ENCODE measurements at places on chromosomes 11 and 22. TPM values are rescaled to one million over a fixed set of nuclear protein-coding genes. Genes with fewer than 3 reads are reported as not detected.

DNA sequence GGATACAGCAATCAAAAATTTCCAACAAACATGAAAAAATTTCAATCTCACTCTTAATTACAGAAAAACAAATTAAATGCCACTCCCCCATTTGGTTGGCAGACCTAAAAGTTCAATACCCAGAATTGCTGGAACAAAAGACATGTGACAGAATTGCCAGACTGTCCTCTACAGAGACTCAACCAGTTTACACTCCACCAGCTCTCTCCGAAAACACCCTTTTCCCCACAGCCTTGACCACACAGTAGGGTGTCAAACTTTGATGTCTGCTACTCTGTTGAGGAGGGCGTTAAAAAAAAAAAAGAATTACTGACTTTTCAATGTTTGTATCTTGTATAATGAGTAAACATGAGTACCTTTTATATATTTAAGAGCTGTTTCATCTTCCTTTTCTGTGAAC is 44.7 kb upstream of the YPEL1 start:
- no peak for DNase-seq
- H3K4me1 ChIP-seq: peaks cover 2% of the 10 kb centered on the region
- H3K4me3 ChIP-seq: no peak overlapping the region
- peaks cover 16% of the 10 kb centered on the region for H3K36me3 ChIP-seq

- H3K4me1 ChIP-seq: peaks cover 7% of the 10 kb centered on the region
- DNase-seq: no peak
- H3K36me3 ChIP-seq: no peaks in the 10 kb centered on the region
- no peak overlapping the region for H3K4me3 ChIP-seq
Measured at GRCh38 chr22:46535876-46536536, 1.4 kb downstream of the CELSR1 start.

- no peak for DNase-seq
- H3K27ac ChIP-seq: no peak overlapping the region
- no peaks in the 10 kb centered on the region for H3K4me1 ChIP-seq
- H3K27me3 ChIP-seq: no peaks in the 10 kb centered on the region
- no peaks in the 10 kb centered on the region for H3K36me3 ChIP-seq
Measured at GRCh38 chr11:117528097-117528721, 200.6 kb downstream of the CEP164 start.

GRCh38 chr11:64367931-64368672 is 9.1 kb downstream of the RPS6KA4 start:
- no peak overlapping the region for H3K4me3 ChIP-seq
- no peak overlapping the region for H3K27ac ChIP-seq
- no peaks in the 10 kb centered on the region for H3K4me1 ChIP-seq
- no peaks in the 10 kb centered on the region for H3K27me3 ChIP-seq
- DNase-seq: no peak
- no peaks in the 10 kb centered on the region for H3K36me3 ChIP-seq

- H3K27ac ChIP-seq: no peak overlapping the region
- H3K4me1 ChIP-seq: no peaks in the 10 kb centered on the region
- DNase-seq: no peak
- H3K36me3 ChIP-seq: no peaks in the 10 kb centered on the region
Measured at GRCh38 chr11:13949876-13950275, 12.6 kb upstream of the SPON1 start.

- no peaks in the 10 kb centered on the region for H3K36me3 ChIP-seq
- no peak overlapping the region for H3K4me3 ChIP-seq
Measured at GRCh38 chr11:16883174-16883573, 131.0 kb downstream of the PLEKHA7 start.

INS gene
- total RNA-seq: 0.72 TPM

SPON1 gene
- total RNA-seq: 2.7 TPM
